ENCODE measurements at places on chromosomes 13 and 19.

GRCh38 chr19:38975861-38976271 lies 324 bp upstream of the FBXO17 start:
- DNase-seq: no peak

DNA sequence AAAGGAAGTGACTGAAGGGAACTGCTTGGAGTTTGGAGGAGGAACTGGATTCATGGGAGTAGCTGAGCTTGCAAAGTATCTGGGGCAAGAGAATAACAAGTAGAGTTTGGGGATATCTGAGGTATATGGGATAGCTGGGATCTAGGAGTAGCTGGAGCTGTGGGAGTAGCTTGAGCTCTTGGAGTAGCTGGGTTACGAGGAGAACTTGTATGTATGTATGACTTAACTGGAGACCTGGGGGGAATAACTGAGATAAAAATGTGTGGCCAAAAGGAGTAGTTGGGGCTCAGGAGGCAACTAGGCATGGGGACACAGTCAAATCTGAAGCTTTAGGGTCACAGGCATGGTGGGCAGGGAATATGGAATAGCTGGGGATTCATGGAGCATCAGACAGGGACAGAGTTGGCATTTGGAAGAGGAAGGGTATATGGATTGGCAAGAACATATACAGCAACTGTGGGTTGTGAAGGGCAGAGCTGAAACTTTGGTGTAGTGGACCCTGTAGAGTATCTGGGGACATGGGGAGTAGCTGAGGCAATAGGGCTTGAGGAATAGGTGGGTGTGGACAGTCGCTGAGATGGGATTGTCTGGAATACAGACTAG lies 18.6 kb downstream of the ANKRD24 start:
- DNase-seq: no peak

- no peak for DNase-seq
These were observed 22.0 kb upstream of the RAP2A start for GRCh38 chr13:97411984-97412383.

GRCh38 chr13:106753251-106753650 lies 185.3 kb upstream of the ARGLU1 start:
- peak; percentile 41 for DNase-seq

- DNase-seq: no peak
These were observed 111.9 kb downstream of the PCDH9 start for GRCh38 chr13:67118277-67118676.

GRCh38 chr13:40148101-40148500 lies 492.6 kb downstream of the COG6 start:
- no peak for DNase-seq

GRCh38 chr13:50387051-50387581 lies 371.9 kb downstream of the KCNRG start:
- peak; percentile 27 for DNase-seq

- DNase-seq: no peak
These were observed 29.8 kb upstream of the ZNF83 start for GRCh38 chr19:52667972-52668371.

DNA sequence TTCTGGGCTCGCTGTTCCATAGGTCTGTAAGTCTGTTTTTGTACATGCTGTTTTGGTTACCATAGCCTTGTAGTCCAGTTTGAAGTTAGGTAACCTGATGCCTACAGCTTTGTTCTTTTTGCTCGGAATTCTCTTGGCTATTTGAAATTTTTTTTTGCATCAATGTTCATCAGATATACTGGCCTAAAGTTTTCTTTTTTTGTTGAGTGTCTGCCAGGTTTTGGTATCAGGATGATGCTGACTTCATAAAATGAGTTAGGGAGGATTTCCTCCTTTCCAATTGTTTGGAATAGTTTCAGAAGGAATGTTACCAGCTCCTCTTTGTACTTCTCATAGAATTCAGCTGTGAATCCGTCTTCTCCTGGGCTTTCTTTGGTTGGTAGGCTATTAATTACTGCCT lies 397.8 kb upstream of the HTR2A start:
- DNase-seq: no peak

- no peak for DNase-seq
These were observed 1726.0 kb downstream of the EFNB2 start for GRCh38 chr13:104809483-104809882.

- no peak for DNase-seq
These were observed 273.6 kb downstream of the DCT start for GRCh38 chr13:94205896-94206295.

DNA sequence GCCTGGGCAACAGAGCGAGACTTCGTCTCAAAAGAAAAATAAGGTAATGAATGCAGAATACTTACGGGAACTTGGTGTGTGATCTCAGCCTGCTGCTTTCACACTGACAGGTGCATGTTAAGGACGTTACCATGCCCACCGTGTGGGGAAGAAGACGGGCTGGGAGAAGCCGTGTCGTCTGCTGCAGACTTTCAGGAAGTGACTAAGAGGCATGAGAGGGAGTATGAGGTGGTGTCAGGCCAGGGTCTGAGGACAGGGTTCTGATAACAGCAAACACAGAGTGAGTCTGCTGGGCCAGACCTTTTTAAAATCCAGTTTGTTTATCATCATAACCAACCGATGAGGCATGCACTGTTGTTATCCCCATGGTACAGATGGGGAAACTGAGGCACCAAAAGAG lies 13.6 kb upstream of the GALP start:
- peak; percentile 93 for DNase-seq
